ENCODE measurements at places on chromosomes 3 and 15.

GRCh38 chr3:30681649-30682211, 75.3 kb downstream of the TGFBR2 start:
- no peak for DNase-seq

DNA sequence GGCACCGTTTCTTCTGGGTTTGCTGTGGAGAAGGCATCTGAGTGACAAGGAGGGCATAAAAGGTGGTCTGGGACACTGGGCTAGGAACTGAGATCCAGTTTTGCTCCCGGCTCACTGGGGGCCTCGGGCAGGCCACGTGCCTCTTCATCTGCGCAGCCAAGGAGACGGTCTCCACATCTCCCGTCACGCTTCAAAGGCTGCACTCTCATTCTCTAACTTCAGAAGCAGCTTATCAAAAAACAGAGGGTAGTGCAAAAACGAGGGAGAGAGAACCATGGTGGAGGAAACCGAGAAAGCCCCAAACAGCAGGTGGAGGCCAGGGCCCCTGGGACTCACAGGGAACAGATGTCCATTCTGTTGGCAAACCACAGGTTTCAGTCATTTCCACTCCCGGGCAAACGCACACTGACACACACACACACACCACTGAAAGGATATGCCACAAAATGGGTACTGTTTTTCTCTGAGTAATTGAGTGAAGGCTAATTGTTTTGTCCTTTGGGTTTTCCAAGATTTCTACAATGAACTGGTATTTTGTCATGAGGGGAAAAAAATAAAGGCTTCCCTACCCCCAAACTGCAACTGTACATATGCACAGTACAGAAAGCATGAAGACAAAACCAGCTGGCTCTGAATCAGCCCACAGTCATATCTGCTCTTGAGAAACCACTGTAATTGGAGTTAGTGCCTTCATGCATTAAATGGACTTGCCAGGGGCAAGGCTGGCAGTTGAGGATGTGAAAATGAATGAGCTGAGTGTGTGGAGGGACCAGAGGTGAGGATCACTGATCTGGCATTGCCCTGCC, 71.9 kb downstream of the MGLL start:
- peak; percentile 53 for DNase-seq

DNA sequence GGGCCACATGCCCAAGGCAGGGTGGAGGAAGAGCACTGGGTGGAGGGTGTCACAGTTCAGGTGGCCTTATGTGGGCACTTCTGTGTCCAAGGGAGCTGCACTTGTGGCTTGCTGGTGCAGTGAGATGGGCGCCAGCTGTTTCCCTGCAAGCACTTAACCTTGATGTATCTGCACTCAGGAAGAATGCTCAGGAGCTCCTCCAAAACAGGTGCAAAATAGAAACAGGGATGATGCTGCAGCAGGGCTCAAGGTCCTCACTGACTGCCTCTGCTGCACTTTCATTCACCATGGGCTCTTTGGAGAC, 151.3 kb downstream of the CADPS start:
- peak; percentile 45 for DNase-seq

DNA sequence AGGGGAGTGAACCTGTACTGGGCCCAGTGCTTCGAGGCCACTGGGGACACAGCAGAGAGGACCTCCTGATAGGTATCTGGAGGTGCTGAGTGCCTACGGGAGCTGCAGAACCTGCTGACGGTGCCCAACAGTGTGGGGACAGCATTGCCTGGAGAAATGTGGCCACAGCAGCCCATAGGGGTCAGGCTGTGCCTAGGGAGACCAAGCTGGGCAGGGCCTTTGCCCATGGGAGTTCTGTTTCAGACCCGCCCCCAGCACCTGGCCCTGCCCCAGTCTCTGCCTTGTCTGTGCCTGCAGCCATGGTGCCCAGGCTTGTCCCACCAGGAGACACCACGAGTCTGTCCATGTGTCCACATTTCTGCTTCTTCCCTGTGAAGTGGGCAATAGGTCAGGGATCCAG, 15.3 kb upstream of the RPL32 start:
- DNase-seq, result no peak

GRCh38 chr3:23162934-23163333, 40.2 kb upstream of the UBE2E2 start:
- no peak for DNase-seq

All from NCI-H187 treated with DMSO at 0.1 percent for 48 hours (cell line).